Mesothelial cell of epicardium (in vitro differentiated cells): ENCODE measurements at places on chromosomes 1 and 21.

DNA sequence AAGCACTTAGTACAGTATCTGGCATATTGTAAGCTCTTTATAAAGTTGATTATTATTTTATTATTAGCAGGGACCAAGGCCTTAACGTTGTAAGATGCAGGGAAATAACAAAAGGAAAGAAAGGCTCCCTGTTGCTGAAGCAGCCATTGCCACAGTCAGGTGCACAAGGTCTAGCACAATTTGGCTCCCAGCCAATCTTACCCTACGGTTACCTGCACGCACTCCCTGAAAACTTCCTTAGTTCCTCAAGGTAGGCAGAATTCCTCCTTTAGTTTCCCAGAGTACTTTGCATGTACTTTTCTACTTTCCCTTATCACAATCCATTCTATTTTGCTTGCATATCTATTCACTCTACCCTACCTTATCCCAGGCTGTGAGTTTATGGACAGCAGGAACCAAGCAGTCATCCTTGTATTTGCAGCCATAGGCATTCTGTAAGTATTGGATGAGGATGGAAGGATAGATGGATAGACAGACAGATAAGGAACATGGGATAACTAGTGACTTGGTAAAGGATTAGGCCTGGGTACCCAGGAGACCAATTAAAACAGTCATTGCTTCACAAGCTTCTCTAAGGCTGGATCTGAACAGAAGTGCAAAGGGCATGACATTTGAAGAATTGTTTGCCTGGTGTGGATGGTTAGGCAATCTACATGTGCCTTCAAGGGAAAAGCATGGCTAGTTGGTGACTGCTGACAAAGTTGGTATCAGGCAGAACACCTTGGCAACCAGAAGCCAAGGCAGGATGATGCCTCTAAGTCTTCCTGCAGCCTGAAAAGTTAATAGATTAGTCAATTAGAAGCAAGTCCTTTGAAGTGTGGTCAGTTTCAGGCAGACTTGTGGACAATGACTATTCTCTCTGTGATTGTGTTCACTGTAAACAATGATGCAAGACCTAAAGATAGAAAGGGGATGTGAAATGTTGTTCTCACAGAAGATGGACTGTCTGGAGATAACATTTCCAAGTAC, 20.8 kb upstream of the JAK1 start:
- DNase-seq = no peak

DNA sequence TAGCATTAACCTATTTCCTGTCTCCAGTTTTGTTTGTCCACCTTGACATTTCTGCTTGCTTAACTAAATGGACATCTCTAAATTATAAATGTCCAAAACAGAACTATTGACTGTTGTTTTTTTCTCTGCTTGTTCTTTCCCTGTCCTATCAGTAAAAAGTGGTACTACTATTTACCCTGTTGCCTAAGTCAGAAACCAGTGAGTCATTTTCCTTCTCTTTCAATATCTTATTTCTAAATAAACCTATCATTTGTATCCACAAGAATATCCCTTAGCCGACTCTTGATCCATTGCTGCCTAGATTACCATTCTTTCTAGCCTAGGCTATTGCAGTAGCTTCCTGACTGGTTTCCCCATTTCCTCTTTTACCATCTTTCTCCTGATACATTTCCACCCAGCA, 22.5 kb downstream of the MIER1 start:
- DNase-seq = no peak

DNA sequence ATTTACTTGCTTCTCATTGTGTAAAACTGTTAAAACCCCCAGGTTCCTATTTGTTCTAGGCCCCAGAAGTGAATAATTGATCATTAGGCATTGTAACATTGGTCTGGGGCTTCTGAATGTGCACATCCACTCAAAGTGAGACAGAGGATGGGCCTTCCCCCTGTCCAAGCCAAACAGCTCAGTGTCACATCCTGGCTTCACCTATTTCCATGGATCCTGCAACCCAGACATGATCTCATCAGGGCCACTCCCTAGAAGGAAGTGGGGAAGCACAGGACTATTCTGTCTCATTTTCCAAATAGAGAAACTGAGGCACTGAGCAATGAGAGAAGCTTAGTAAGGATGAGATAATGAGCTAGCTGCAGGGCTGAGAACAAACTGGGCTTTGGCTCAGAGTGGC, 47.4 kb upstream of the TSPAN2 start:
- DNase-seq = no peak

GRCh38 chr1:30765556-30766434, 8.2 kb upstream of the LAPTM5 start:
- DNase-seq = no peak

GRCh38 chr1:218164930-218165700, 120.0 kb upstream of the RRP15 start:
- DNase-seq = peak; percentile 46

- DNase-seq = peak; percentile 64
These were observed 41.9 kb downstream of the CD34 start for GRCh38 chr1:207868774-207869721.

GRCh38 chr1:223776826-223777454, 64.6 kb downstream of the CAPN2 start:
- DNase-seq = no peak

- no peak for DNase-seq
These were observed 39.1 kb downstream of the KCNC4 start for GRCh38 chr1:110249256-110249655.

- no peak for DNase-seq
These were observed 47.3 kb downstream of the ITGB3BP start for GRCh38 chr1:63475761-63476160.

DNA sequence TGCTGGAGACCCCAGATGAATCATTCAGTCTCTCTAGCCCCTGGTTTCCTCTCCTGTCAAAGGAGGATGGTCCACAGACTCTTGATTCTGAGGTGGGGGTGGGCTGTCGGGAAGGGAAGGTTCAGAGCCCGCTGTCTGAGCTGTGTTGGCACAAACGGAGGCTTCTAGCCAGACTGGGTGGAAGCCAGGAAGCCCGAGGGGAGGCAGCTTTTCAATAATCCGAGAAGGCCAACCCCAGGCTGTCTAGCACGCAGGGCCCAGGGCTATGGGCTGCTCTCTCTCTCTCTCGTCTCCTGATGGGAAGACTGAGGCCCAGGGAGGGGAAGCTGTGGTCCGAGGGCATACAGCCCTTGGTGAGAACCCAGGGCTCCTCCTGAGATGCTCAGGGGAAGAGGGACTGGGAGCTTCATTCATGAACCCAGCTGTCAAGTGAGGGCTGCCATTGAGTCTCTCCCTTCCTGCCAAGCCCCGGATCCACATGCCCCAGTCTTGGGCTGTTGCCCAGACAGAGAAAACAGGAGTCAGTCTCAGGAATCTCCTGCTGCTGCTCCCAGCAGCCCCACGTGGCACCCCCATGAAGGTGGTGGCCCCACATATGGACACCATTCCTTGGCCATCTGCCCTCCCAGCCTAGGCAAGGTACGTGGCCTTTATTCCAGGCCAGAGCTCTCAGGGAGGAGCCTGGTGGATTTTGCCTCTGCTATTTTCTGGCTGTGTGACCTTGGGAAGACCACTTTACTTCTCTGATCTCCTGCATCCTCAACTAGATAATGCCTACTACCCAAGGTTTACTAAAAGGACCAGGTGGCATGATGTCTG, 44.4 kb downstream of the RAP1GAP start:
- DNase-seq = no peak

DNA sequence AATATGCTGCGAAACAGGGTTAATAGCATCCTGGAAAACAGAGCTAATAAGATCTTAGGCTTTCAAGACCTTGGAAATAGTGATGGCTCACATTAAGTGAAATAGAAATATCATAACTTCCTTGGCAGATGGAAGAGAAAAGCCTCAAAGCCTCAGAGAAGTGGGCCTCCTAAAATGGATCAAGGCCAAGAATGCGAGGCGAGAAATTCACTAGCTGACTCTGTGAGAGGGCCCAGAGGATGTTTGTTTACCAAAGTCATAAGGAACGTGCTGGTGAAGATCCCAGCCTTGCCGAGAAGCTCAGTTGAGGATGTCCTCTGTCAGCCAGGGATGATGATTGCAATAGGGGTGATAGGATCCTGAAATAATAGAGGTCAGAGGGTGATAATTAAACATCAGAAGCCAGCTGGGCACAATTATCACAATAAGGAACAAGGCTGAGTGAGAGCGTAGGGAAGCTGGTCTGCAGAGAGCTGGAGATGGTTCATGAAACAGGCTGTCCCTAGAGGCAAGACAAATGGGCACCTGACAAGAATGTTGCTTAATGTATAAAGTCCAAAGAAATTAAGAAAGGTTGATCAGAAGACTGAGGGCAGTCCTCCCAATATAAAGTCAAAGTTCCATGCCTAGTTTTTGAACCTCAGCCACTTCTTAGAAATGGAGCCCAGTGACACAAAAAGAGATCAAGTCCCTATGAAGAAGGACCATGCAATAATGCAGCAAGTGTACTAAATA, 101.7 kb upstream of the COG2 start:
- no peak for DNase-seq
